NCI-H82 (cell line): ENCODE measurements at places on chromosomes 13 and 19.
A peak's percentile ranks its signal among the peaks of the same experiment; 100 is the strongest.

DNA sequence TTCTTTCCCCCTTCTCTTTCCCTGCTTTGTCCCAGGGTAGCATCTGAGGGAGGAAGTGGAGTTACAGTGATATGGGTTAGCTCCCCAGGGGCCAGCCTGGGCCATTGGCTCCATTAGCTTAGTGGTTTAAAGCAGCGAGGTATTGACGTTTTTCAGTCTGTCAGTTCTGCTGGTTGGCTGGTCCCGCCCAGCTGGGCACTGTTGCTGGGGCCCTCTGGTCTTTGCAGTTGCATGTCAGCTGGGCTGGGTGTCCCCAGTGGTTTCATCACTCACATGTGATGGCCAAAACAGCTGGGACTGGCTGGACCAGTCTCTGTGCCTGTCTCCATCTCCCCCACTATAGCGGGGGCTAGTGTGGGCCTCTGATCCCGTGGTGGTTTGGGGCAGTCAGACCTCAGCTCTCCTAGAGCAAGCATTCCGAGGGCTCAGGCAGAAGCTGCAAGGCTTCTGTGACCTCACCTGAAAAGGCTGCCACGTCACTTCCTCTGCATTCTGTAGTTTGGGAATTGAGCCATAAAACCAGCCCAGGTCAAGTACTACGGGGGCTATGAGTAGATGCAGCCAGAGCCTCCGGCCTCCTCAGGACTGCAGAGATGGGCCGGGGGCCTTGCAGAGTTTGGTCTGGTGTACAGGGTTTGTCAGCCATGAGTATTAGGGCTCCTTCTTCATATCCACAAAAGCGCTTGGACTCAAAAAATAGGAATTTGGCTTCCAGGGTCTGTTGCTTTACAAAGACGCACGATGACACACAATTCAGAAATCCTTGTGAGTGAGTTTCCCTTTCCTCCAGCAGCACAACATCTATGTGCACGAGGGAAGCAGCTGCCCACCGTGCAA, 30.0 kb downstream of the TSSK6 start:
- no peak for DNase-seq

GRCh38 chr13:113840541-113841352, 23.1 kb downstream of the GAS6 start:
- peak; percentile 25 for DNase-seq

- peak; percentile 97 for DNase-seq
Measured at GRCh38 chr13:77412116-77412635, 85.3 kb upstream of the MYCBP2 start.

DNA sequence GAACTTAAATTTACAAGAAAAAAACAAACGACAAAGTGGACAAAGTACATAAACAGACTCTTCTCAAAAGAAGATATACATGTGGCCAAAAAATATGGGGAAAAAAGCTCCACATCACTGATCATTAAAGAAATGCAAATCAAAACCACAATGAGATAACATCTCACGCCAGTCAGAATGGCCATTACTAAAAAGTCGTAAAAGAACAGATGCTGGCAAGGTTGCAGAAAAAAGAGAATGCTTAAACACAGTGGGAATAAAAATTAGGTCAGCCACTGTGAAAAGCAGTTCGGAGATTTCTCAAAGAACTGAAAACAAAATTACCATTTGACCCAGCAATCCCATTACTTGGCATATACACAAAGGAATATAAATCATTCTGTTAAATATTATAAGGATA, 132.7 kb downstream of the UGGT2 start:
- no peak for DNase-seq

DNA sequence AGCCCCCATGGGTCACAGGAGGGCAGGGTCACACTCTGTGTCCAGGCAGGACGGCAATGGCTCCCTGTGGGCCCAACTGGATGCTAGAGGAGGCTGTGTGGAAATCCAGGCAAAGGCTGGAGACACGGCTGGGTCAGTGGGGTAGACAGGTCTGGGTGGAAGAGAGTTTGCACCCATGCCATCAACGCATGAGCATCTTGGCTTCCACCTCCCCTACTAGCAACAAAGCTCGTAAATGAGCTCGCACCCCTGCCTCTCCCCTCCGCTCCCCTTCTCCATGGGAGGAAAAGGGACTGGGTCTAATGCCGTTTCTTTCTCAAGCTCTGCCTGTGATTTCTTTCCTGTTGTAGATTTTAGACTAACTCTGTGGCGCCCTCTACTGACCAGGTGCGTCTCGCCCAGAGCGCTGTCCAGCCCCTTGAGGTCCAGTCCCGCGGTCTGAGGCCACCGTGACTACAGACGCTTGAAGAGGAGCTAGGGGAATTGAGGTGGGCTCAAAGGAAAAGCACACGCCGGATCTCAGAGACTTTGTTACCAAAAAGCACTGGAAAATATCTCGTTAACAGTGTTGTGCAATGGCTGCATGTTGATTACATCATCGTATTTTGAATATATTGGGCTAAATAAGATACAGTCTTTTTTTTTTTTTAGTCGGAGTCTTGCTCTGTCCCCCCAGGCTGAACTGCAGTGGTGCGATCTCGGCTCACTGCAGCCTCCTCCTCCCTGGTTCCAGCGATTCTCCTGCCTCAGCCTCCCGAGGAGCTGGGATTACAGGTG, 50.7 kb upstream of the USP29 start:
- no peak for DNase-seq
